NK-92 treated with Interleukin-12 subunit alpha and Interleukin-12 subunit beta, amount 100 ng/mL, for 24 hours (cell line): ENCODE measurements at places on chromosomes 16 and 17.
A peak's percentile ranks its signal among the peaks of the same experiment; 100 is the strongest.

DNA sequence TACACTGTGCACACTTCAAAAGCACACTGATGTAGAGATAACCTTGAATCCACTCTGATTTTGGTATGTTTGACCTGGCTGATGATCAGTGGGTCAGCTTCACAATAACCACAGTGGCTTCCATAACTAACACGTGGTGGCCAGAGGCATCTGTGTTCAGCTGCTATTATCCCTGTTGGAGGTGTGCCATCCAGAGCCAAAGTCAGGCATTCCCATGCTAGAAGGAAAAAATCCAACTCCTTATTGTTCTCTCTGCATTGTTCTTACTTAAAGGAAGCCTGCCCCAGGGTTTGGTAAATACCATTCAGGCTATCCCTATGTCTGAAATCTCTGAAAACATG lies 127.3 kb upstream of the MON1B start:
- no peak for DNase-seq

DNA sequence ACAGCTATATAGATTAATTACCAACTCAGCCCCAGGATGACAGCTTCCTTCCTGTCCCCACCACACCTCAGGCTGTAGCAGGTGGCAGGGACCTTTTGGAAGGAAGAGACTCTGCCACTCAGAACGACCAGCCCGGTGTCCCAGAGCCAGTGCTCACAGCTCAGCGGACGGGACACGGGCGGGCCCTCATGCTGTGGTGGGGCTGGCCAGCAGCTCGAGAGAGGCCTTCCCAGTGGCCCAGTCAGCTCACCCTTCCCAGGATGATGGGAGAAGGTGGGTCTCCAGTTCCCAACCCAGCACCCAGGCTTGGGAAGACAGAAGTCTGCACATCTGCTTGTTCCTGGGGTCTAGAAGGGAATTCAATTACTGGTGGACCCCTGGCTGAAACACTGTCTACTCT lies 10.5 kb downstream of the NUDT16L1 start:
- no peak for DNase-seq

DNA sequence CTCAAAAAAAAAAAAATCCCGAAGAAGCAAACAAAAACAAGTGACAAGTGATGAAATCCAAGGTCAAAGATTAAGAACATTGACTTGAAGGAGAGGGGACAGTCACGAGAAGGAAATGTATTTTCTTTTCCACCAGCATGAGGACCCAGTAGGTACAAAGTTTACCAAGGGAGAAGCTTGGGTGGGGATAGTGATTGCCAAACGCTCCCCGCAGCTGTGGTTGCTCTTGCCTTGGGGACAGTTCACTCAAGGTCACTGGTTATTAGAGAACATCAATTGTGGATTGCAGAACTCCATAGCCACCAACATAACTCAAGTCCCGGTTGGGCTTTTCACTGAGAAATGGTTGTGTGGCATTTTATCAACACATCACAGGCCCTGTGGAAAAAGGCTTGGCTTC lies 27.0 kb downstream of the RSL1D1 start:
- DNase-seq = no peak

- DNase-seq = no peak
Measured at GRCh38 chr16:15690296-15690695, 40.3 kb downstream of the NDE1 start.

DNA sequence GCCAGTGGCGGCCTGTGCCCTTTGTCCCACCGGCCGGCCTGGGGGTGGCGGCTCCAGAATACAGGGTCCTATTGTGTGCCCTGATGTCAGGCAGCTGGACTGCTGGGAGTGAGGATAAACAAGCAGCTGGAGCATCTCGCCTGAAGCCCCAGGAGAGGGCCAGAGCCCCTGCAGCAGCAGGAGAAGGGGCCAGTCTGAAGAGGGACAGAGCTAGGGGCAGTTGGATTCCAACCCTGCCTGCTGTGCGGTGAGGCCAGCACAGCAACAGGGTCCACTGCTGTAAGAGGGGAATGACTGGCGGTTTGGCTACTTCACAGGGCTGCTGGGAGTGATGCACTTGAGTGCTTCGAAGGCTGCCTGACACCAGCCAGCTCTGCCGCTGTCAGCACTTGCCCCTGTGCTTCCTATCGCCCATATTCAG lies 25.0 kb downstream of the RAB11FIP4 start:
- no peak for DNase-seq

- DNase-seq = no peak
Measured at GRCh38 chr16:73170612-73171038, 122.7 kb upstream of the ZFHX3 start.

- DNase-seq = no peak
Measured at GRCh38 chr16:54493061-54493460, 206.5 kb upstream of the IRX3 start.

GRCh38 chr16:4283939-4284338 lies 11.1 kb upstream of the TFAP4 start:
- DNase-seq = no peak

- no peak for DNase-seq
Measured at GRCh38 chr16:84427553-84427952, 59.2 kb downstream of the ATP2C2 start.

DNA sequence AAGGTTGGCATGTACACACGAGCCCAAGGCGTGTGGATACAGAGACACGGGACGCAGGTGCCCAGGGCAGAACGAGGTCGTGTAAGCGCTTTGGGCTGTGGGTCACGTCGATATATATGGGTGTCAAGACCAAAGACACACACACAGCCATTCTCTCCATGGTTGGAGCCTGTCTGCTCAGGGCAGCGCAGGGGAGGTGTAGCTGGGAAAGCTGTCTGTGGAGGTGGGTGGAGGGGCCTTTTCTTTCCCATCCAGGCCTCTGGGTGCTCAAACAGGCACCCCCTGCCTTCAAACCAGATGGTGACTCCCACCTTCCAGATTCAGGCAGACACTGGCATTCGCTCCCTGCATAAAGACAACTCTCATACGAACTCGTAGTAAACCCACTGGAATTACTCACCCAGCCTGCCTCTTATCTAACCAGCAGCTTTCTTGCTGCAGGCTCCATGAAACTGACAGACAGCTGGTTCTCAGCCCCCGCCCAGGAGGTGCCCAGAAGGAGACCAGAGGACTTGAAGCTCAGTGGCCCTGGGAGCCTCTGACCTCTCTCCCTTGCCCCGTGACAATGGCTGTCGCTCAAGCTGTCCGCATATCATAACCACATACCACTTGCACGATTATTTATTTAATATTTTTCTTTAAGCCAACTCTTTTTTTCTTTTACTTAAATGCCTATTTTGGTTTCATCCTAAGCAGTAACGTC lies 237.1 kb downstream of the KATNIP start:
- no peak for DNase-seq

- no peak for DNase-seq
Measured at GRCh38 chr17:45696442-45696841, 87.7 kb upstream of the CRHR1 start.

GRCh38 chr17:81432941-81433340 lies 37.7 kb downstream of the BAHCC1 start:
- no peak for DNase-seq

DNA sequence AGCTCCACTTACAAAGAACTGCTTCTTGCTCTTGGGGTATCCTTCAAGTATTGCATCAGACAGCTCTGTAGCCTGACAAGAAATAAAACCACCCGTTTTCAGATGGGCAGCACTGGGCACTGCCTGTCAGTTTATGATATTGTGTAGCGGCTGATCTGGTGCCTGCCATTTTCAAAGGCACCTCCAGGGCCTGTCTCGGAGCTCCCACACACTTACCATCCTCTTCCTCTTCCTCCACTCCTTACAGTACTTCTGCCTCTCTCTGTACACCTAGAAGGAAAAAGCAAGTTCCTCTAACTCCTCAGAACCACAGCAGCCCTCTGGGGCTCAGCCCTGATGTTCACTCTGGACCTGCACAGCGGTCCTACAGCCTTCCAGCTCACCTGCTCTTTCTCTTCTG lies 4.4 kb downstream of the PSMC3IP start:
- DNase-seq = no peak

DNA sequence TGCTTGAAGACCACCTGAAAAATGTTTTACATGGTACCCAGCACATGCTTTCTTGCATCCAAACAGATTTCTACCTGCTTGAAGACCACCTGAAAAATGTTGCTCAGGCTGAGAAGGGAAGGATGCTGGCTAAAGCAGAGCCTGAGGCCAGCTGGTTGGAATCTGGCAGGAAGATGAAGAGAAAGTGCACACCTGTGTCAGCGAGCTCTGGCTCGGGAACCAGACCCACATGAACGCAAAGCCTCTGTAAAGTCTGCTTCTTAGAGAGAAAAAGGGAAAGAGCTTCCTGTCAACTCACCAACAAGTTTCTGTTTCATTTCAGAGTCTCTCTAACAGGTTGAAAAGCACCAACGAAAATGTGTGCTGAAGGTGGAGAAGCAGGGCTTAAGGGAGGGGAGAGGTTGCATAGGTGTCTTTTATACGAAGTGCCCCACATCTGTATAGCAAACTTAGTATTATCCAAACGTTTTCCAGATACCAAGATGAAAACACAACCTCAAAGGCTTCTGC lies 226.0 kb downstream of the TOX3 start:
- no peak for DNase-seq

DNA sequence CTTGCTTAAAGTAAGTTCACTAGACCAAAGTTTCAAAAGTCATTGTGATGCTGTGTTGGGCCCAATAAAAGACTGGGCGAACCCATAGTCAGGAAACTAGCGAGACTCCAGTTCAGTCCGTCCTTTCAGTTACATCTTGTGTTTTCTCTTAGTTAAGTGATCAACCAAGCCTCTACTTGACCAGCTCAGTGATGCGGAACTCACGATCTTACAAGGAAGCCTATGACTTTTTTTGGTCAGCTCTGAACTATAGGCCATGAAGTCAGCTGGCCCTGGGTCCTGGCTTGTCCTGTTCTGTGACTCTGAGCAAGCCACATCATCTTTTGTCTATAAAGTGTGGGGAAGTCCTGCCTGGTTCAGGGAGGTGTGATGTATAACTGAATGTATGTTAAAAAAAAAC lies 21.7 kb upstream of the WSCD1 start:
- no peak for DNase-seq

GRCh38 chr17:65055708-65056638 lies 567 bp downstream of the GNA13 start:
- DNase-seq = peak; percentile 60

DNA sequence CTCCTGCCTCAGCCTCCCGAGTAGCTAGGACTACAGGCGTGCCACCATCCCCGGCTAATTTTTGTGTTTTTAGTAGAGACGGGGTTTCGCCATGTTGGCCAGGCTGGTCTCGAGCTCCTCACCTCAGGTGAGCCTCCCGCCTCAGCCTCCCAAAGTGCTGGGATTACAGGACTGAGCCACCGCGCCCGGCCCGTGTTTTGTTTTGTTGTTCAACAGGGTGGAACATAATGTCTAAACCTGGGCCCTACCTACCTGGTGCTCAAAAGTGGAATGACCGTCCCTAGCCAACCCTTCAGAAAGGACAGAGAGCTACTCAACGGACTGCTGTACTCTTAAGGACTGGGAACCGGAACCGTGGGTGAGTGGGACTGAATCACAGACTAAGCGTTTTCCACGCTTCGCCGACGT lies 772 bp upstream of the KIF22 start:
- DNase-seq = no peak
